Stimulated activated CD4-positive, alpha-beta T cell treated with anti-CD3 and anti-CD28 coated beads, Interleukin-1b, Interleukin-23, amount 100 ng/mL, for 48 hours (primary cell): ENCODE measurements at places on chromosomes 5 and 9.

- no peak for DNase-seq
Measured at GRCh38 chr5:65141493-65141892, 340.2 kb downstream of the ADAMTS6 start.

DNA sequence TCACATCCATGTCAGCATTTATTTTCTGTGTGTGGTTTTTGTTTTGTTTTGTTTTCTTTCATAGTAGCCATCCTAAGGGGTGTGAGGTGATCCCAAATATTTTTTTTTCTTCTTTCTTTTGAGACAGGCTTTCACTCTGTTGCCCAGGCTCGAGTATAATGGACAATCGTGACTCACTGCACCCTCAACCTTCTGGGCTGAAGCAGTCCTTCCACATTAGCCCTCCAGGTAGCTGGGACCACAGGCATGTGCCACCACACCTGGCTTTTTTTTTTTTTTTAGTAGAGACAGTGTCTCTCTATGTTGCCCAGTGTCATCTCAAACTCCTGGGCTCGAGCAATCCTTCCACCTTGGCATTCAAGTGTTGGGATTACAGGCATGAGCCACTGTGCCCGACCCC, 59.1 kb downstream of the CDC42SE2 start:
- no peak for DNase-seq

DNA sequence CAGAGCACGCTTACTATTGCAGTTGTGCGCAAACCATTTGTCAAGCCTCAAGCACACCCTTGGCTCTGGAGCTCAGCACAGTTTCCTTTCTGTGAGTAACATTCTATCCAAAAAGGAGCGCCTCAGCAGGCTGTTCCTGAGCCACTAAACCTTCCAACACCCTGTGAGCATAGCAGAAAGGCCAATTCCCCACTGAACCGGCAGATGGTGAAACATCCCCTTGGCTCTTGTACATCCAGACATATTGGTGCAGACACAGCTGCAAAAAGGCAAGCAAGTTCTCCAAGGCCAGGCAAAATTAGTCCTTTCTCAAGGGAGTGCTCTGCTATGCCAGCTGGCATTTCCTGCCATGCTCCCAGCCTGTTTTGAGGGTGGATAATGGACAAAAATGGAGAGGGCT, 44.1 kb upstream of the CEMIP2 start:
- DNase-seq, result no peak

GRCh38 chr5:167642779-167643517, 648.5 kb upstream of the WWC1 start:
- no peak for DNase-seq

DNA sequence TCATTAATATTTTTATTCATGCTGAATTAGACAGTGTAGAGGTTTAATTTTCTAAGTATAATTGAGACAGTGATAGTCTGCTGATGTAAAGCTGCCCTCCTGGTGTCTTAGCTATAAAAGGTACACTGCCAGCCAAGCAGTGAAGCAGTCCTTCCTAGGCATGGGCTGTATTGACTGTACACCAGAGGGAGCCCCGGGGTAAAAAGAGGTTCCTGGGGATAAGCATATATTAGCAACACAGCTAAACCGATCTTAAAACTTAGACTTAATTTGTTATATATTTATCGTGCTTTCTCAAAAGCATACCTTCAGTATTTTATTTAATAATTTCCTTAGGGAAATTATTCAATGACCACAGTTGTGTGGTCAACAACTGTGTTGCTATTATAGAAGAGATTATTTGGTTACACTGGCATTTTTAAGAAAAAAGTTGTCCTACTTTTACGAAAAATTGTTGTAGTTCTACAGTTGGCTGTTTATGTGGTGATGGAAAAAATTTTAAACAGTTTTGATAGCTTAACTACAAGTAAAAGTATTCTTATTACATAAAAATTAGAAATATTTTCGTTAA, 68.8 kb downstream of the ELL2 start:
- peak; percentile 22 for DNase-seq

GRCh38 chr9:130446101-130446861, 1.5 kb downstream of the ASS1 start:
- no peak for DNase-seq

DNA sequence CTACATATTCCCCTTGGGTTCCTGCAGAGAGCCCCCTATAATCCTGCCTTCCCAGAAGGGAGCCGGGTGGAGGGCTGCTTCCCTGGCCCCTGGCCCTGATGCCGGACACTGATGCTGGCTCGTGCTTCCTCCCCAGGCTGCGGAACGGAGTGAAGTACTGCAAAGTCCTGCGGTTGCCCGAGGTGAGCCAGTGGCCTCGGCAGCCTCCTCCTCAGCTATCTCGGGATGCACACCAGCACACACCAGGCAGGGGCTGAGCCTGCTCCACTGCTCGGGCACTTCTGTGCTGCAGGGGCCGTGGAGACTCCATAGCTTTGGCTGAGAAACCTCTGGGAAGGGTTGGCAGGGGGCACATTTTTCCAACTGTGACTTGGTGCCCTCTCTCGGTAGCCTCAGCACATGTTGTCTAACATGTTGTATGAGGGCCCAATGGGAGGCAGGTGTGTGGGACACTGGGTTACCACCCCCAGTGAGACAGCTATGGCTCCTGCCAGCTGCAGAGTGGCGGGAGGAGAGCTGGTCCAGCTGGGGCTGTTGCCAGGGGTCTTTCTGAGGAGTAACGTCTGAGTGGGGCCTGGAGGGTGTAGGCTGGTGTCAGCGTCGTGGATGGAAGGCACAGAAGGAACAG, 38.4 kb downstream of the USP20 start:
- no peak for DNase-seq

GRCh38 chr5:15384176-15384575, 115.8 kb upstream of the FBXL7 start:
- no peak for DNase-seq

GRCh38 chr5:154110716-154111115, 71.9 kb downstream of the MFAP3 start:
- no peak for DNase-seq

- no peak for DNase-seq
Measured at GRCh38 chr5:151743530-151743929, 14.9 kb downstream of the ATOX1 start.

DNA sequence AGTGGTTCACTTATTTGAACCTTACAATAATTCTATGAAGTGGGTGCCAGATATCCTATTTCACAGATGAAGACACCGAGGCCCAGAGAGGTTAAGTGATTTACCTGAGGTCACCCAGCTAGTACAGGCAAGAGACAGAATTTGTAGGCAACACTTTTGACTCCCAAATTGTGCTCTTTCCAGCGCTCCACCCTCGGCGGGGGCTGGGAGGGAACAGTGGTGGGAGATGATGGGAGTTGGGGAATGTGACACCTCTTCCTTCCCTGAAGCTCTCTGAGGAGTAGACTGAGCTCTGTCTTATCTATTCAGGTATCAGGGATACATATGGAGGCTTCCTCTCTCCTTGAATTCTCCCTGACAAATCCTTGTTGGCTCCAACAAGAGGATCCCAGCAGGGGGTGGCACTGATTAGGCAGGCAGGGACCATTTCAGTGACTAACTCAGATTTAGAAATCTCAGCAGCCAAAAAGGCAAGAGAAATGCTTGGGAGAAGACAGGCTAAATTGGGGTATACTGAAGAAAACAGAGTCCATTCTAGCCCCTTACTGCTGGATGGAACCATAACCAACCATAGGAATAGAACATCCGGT, 95.8 kb upstream of the PANK3 start:
- DNase-seq, result no peak

GRCh38 chr9:18707061-18707461, 233.1 kb downstream of the ADAMTSL1 start:
- no peak for DNase-seq

GRCh38 chr9:101455656-101456240, 20.2 kb upstream of the ALDOB start:
- DNase-seq, result no peak

- no peak for DNase-seq
Measured at GRCh38 chr9:20240498-20240897, 381.8 kb downstream of the MLLT3 start.

GRCh38 chr5:74848553-74849025, 17.6 kb downstream of the FAM169A start:
- DNase-seq, result no peak

GRCh38 chr9:27569406-27569805, 3.9 kb downstream of the C9orf72 start:
- DNase-seq, result no peak

DNA sequence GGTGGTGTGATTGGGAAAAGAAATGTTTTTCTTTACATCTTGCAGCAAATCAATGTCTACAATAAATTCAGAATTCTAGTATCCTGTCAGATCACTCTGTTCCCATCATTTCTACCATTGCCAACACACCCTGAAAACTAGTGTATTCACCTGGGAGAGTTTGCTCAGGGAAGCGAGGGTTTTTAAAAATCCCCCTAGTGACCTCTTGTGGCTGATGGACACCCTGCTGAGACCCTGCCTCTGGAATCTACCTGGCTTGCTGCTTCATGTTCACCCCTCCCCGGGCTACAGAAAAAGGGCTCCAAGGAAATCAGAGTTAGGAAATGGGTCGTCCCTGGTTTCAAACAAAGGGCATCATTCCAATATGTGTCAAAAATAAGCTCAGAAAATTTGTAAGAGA, 21.4 kb upstream of the ALDOB start:
- no peak for DNase-seq
